ENCODE measurements at places on chromosomes 1 and 21. TPM values are rescaled to one million over a fixed set of nuclear protein-coding genes. Genes with fewer than 3 reads are reported as not detected.

Gene LIN9
- 11.3 TPM for total RNA-seq

Gene TAF12
- 20.7 TPM for total RNA-seq

Gene FAM110D
- total RNA-seq = 0.60 TPM

Gene CRP
- not detected for total RNA-seq

Gene LAD1
- total RNA-seq = 3.8 TPM

Gene RHEX
- 1.6 TPM for total RNA-seq

Gene HMGN2
- total RNA-seq = 449 TPM

Gene MTF2
- 98.0 TPM for total RNA-seq

Gene CFHR2
- total RNA-seq = not detected

Gene RNF186
- total RNA-seq = not detected

Gene TCP10L
- total RNA-seq = 5.5 TPM

Gene RNU11
- not detected for total RNA-seq

Gene RIPPLY3
- total RNA-seq = 0.60 TPM

Gene XPR1
- total RNA-seq = 62.6 TPM

Gene GNG4
- 9.9 TPM for total RNA-seq

Gene LPAR3
- 5.1 TPM for total RNA-seq

Gene C4BPA
- not detected for total RNA-seq

Gene SLC45A1
- total RNA-seq = 2.3 TPM

Gene LDLRAD1
- not detected for total RNA-seq

Gene MXRA8
- total RNA-seq = 127 TPM

Gene VWA5B1
- 1.1 TPM for total RNA-seq

Gene MYCL
- total RNA-seq = 11.5 TPM

Gene SPRR3
- total RNA-seq = not detected

Gene TINAGL1
- total RNA-seq = 68.1 TPM

Gene FNDC10
- 1.9 TPM for total RNA-seq

Gene VPS26C
- 69.5 TPM for total RNA-seq
